Stimulated activated CD4-positive, alpha-beta T cell treated with anti-CD3 and anti-CD28 coated beads, Interleukin-15, amount 100 ng/mL, for 1 hour (primary cell): ENCODE measurements at places on chromosomes 3 and 15.

DNA sequence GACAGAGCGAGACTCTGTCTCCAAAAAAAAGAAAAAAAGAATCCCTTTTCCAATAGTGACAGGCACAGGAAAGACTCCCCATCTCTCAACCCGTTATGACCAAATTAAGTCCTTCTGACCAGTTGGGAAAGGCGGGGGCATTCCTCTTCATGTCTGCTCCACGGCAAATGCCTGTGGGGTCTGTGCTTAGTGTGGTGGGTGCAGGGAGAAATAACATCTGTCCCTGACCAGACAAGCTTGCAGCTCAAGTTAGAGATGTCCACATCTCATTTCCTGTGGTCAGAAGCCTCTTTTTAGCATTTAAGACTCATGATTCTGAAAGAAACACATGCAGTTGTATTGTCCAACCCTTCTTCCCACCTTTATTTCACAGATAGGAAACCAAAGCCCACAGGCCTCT is 16.2 kb downstream of the PLA1A start:
- DNase-seq: no peak

GRCh38 chr3:183987000-183987600 is 30.6 kb downstream of the ABCC5 start:
- DNase-seq: no peak

- no peak for DNase-seq
Observed at GRCh38 chr3:186510374-186511079, 33.7 kb downstream of the CRYGS start.

DNA sequence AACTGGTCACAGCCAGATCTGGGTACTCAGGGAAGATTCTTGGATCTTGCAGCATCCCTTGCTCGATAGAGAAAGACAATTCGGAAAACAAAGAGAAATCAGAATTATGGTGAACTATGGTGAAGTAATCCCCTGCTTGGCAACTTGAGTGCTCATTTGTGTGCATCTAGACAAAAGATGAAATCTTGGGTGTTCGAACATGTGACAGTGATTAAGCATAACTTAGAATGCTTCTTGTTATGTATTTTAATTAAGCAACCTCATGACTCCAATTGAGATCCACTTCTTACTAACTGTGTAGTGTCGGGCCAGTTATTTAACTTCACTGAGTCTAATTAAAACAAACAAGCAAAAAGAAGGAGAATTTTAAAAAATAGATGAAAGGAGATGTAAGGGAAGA is 56.5 kb downstream of the ZNF385D start:
- DNase-seq: no peak

- DNase-seq: no peak
Observed at GRCh38 chr3:8239718-8240695, 261.6 kb upstream of the LMCD1 start.

DNA sequence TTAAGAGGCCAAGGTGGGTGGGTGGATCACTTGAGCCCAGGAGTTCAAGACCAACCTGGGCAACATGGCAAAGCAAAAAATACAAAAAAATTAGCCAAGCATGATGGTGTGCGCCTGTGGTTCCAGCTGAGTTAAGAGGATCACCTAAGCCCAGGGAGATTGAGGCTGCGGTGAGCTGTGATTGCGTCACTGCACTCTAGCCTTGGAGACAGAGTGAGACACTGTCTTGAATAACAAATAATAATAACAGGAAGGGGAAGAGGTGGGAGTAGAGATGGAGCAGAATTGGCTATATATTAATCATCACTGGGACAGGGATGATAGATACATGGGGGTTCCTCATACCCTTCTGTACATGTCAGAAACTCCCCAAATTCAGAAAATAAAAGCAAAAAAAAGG is 23.8 kb upstream of the NMB start:
- no peak for DNase-seq

- no peak for DNase-seq
Observed at GRCh38 chr3:31288641-31289100, 244.1 kb upstream of the STT3B start.

DNA sequence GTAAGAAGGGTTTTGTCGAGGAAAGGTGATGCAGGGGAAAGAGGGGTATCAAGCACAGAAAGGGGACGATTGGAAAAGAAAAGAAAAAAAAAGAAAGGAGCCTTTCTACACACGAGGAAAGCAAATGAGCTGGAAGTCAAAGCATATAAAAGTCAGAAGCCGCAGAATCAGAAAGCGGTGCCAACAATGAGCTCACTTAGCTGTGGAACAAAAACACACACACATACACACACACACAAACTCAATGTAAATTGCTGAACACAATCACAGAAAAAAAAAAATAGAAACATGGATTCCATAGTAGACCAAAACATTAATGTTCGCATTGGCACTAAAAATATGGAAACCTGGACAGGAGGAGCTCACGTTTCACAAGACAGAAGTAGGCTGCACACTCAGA is 63.4 kb upstream of the FEZF2 start:
- DNase-seq: no peak

DNA sequence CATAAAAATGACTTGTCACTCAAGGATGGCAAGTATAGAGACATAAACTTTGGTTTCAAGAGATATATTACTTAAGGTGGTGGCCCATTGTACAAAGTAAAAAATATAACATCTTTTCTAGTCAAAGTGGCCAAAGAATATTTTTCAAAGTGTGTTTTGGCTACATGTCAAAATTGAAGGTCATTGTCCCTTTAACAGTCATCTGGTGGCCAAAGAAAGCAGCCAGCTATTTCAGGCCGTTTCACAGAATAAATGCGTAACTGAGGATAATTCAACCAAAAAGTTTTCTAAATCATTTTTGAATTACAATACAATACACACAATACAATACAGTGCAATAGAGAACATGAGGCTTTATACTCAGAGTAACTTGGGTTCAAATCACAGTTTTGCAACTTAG is 4.2 kb upstream of the CDIN1 start:
- DNase-seq: no peak

DNA sequence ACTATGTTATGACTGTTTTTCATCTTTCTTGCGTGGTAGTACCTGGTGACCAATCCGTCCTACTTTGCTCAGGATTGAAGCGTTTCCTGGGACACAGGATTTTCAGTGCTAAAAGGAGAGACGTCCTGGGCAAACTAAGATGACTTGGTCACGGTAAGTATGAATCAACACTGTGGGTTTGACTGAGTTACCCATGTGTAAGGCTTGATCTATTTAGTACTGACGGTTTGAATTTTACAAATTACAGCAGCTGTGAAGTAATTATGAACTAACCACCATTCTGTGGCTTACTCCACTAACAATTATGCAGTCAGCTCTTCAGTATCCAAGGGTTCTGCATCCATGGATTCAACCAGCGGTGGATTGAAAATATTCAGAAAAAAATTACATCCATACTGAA is 172.9 kb upstream of the FEZF2 start:
- DNase-seq: no peak

- no peak for DNase-seq
Observed at GRCh38 chr3:45164056-45164455, 17.9 kb upstream of the CDCP1 start.

GRCh38 chr3:187211532-187212195 is 14.4 kb downstream of the RTP1 start:
- no peak for DNase-seq

- no peak for DNase-seq
Observed at GRCh38 chr15:29785136-29785535, 37.1 kb downstream of the TJP1 start.

DNA sequence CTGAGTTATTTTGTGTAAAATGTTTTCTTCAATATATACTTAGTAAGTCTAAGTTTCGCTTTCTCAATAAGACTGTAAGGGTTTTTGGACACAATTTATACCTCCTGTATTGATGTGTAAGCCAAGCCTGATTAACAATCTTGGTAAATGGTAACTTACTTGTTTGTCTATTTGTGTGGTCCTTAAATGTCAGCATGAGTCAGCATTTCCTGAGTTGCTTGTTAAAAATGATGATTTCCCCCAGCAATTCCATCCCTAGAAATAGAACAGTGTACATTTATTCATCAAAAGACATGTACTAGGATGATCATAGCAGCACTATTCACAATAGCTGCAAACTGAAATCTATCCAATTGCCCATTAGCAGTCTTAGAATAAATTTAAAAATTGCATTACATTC is 53.4 kb upstream of the LRIG1 start:
- no peak for DNase-seq

DNA sequence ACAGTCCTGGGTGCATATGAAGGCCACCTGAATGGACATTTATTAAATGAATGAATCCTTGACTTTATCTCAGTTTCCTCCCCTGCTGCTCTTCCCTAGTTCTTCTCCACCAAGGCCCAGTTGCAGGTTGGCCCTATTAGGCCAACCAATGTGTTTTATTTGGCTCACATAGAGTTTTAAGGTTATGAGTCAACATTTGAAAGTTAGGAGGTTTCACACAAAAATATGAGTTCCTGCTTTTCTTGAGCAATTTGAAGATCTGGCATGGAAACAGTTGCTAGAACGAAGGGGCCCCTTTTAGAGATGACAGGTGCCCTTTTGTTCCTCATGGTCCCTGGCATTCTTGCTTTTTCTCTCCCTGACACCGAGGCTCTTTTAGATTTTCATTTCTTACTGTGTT is 83.0 kb upstream of the PDZRN3 start:
- no peak for DNase-seq

- DNase-seq: no peak
Observed at GRCh38 chr3:60048447-60048848, 998.6 kb upstream of the CFAP20DC start.

DNA sequence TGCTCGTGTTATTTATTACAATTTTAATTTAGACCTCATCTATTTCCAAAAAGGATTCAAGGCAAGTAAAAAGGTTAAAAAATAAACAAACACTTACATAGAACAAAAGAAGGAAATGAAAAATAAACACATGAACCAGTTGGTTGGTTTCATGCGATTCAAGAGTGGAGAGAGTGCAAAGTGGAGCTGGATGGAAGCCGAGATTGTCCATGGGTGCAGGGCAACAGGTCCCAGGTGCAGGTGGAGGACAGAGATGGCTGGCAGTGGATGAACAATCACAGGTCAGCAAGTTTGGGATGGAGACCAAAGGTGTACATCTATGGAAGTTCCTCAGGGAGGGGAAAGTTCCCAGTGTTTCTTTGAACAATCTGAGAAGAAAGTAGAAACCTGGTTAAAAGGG is 11.6 kb upstream of the SEMA5B start:
- DNase-seq: no peak

- no peak for DNase-seq
Observed at GRCh38 chr3:45987368-45988291, 8.0 kb downstream of the FYCO1 start.

- DNase-seq: no peak
Observed at GRCh38 chr15:55003965-55004873, 192.5 kb downstream of the RSL24D1 start.

- no peak for DNase-seq
Observed at GRCh38 chr3:170988378-170988777, 38.1 kb downstream of the SLC2A2 start.

GRCh38 chr3:66404197-66404596 is 96.6 kb downstream of the LRIG1 start:
- no peak for DNase-seq

DNA sequence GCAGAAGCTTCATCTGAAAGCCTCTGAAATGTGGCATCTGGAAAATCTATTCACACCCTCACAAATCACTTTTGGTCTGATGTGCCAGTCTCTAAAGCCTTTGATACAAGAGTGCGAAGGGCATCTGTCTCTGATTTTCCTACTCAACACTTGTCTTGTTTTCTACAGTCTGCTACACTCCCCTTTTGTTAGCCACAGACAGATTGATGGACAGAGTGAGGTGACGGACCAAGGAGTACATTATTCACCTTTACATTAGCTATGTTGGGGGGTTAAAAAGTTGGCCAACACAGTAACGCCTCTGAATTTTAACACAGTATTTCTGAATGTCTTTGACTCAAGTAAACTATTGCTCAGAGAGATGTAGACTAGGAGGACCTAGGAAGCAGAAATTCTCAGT is 63.1 kb downstream of the TNIK start:
- no peak for DNase-seq

DNA sequence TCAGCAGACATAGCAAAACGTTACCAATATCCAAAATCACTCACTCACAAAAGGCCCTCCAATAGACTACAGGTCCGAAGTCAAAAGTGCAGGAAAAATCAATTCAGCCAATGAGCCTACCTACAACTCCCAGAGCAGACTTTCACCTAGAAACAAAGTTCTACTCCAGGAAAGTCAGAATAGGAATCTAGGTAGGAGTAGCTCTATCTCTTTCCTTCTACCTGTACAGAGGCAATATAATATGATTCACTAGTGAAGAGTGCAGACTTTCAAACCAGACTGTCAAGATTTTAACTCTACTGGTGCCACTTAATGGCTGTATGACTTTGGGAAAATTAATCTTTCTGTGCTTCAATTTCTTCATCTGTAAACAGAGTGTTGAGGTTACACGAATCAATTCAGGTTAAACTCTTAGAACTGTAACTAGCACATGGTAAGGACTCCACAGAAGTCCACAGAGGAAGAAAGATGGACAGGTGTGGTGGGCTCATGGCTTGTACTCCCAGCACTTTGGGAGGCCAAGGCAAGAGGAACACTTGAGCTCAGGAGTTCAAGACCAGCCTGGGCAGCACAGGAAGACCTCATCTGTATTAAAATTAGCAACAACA is 9.4 kb downstream of the DCUN1D1 start:
- no peak for DNase-seq

- no peak for DNase-seq
Observed at GRCh38 chr3:152350139-152350538, 81.4 kb downstream of the MBNL1 start.

- no peak for DNase-seq
Observed at GRCh38 chr15:95035106-95035505, 803.7 kb downstream of the MCTP2 start.

GRCh38 chr3:149646181-149646766 is 11.6 kb downstream of the WWTR1 start:
- no peak for DNase-seq

DNA sequence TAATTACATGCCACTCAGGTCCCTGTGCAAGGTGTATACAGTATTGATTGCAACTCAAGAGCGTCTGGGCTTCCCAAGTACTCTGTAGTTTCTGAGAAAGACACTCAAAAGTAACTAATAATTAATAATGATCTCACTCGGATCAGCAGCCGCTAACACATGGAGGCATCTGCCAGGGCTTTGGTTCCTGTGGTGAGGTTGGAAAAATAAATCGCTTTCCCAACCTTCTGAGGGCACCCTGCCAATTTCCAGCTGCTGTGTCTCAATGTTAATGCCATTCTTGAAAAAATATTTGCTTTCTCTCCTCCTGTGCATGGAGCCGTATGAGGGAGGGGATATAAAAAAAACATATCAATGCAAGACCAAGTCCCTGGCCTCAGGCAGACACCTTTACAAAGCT is 116.5 kb upstream of the SLC2A2 start:
- no peak for DNase-seq

DNA sequence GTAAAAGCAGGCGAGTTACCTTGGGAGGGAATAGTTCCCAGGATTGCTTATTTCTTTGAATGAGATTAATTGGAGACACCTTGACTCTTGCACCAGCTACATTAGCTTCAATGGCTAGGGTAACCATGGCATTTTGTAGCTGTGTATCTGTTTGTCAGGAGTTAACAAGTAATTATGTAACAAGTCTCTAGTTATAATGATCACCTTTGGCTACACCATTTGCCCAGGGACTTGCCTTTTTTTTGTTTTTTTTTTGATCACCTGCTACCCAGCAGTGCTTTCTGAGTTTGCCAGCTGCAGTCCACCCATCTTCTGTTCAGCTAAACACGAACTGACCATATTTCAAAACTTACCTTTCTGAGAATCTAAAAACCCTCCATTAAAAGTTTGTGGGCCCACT is 2.2 kb downstream of the MED12L start:
- no peak for DNase-seq

GRCh38 chr15:69313432-69314000 is 14.8 kb downstream of the PAQR5 start:
- no peak for DNase-seq
